CD4-positive, alpha-beta T cell treated with Interleukin-4 for 4 hours (primary cell): ENCODE measurements at places on chromosomes 2 and 18.
A peak's percentile ranks its signal among the peaks of the same experiment; 100 is the strongest.

- no peak for DNase-seq
Measured at GRCh38 chr2:72803151-72803550, 22.7 kb downstream of the EXOC6B start.

DNA sequence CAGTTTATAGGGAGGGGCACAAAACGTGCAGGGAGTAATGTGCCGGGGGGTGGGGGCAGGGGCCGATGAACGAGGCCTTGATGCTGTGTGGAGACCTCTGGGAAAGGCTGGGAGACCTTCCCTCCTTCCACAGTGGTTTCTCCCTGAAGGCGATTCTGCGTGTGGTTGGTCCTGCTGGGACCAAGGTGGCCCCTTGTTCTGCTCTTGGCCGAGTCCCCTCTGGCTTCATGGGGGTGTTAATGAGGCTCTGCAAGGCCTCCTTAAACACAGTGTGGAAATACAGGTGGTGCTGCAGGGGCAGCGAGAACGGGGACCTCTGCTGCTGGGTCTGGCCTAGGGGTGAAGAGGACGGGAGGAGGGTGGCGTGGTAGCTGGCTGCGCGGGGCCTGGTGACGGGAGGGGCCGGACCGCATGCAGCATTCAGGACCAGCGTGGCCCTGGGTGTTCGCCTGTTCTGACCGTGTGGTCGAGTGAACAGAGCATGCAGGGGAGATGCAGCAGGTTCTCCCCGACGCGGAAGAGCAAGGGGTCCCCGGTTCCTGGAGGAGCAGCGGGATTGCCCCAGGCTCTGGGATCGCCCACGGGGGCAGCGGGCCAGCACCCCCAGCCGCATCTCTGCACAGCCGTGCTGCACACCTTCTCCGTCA, 42.1 kb upstream of the KCNG2 start:
- no peak for DNase-seq

- DNase-seq = no peak
Measured at GRCh38 chr2:120994301-120994995, 258.8 kb downstream of the GLI2 start.

- DNase-seq = no peak
Measured at GRCh38 chr2:2306878-2307277, 24.2 kb downstream of the MYT1L start.

GRCh38 chr2:112623913-112624777, 21.6 kb upstream of the SLC20A1 start:
- DNase-seq = peak; percentile 89

DNA sequence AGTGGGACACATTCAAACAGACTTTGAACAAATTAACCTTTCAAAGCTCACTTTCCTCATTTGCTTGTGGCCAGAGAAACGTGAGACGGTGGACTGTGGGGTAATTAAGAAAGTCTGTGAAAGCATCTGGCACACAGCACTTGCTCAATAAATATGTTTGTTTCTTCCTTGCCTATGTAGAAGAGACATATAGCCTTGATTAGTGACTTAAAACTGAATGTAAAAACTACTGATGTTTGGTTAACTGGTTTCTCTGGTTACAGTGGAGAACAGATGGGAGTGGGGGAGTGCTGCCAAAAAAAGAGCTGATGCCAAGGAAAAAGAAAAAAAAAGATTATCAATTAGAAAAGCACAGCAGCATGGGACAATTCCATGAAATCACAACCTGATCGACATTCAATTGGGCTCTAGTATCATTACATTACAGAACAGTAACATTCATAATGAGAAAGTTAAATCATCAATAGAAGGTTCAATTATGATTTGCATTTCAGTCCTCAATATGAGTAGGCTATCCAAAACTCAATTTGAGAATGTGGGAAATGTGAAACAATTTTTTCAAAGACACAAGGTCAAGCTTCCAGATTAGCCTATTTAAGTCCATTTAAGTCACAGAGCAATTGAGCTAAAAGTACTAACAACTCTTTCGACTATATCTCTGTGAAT, 14.7 kb downstream of the CUL3 start:
- DNase-seq = no peak

- DNase-seq = no peak
Measured at GRCh38 chr18:34773378-34773777, 63.3 kb downstream of the DTNA start.

- no peak for DNase-seq
Measured at GRCh38 chr2:129281791-129282530, 697.5 kb upstream of the RAB6C start.

DNA sequence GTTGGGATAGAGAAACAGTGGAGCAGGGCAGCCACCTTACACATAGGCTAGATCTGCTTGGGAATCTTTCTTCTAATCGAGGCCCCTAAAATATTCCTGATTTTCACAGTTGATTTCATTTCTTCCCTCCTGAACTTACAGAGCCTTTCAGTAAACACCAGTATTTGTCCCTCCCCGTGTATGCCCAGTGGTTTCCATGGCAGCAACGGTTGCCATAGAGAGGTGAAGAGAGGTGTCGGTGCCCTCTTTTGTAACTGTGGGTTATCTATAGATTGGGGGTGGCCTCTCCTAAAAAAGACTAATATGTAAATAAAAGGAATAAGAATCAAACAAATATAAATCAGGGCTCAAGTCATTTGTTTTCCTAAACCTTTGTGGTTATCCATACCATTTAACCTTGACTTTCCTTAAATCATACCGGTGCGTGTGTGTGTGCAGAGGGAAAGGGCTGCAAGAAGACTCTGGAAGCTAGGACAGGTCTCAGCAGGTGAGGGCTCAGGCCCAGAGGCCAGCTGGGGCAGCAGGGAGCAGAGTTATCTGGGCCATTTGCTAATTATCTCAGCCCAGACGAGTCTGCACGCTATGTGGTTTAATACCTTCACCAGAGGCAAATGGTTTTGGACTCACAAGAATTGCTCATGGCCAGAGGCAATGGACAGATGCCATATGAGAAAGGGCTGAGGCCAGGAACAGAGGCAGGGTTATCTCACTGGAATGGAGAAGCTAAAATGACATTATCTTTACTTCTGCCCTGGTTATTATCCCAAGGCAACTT, 35.5 kb downstream of the LIPG start:
- DNase-seq = no peak
